Testis (tissue), 5 donors: ENCODE measurements at places on chromosomes 7 and 10.

GRCh38 chr10:63013755-63014154, 119.4 kb upstream of the NRBF2 start:
- no peak for DNase-seq

DNA sequence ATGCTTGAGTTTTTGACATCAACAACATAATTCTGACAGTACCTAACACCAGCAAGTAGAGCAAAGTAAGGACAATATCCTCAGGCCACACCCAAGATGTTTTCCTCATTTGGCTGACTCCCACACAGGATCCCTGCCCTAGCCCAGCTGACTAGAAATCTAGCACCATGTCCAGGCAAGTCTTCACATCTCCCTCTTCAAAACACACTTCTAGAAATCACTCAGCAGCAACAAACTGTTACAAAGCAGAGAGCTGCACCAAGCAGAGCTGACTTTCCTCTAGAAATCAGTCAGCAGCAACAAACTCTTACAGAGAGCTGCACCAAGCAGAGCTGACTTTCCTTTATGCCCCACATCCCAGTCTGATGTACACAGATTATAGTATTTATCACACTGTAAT, 7.7 kb downstream of the TMEM168 start:
- no peak for DNase-seq

DNA sequence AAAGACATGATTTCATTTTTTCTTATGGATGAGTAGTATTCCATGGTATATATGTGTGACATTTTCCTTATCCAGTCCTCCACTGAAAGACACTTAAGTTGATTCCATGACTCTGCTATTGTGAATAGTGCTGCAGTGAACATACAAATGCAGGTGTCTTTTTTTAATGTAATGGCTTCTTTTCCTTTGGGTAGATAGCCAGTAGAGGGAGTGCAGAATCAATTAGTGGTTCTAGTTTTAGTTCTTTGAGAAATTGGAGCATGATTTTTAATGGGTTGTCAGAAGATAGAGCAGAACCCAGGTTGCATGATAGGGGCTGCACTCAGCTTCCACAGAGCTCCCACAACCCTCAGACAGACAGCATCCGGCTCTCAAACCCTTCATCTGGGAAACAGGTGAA, 152.9 kb upstream of the PLXDC2 start:
- no peak for DNase-seq

DNA sequence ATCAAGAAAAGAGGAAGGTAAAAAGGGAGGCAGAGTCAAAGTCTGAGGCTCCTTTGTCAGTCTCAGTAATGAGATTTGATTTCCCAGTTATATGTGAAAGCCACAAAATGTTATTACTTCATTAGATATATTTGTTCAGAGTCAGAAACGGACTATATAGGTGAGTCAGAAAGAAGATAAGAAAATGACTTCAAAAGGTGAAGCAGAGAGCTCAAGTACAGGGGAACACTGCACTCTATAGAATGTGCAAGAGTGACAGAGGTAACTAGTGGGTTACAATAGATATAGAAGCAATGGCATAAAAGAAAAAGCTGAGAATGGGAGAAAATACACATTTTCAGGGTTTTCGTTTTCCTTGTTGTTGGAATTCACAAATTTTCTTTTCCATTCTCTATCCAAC, 43.3 kb downstream of the DGKB start:
- no peak for DNase-seq

DNA sequence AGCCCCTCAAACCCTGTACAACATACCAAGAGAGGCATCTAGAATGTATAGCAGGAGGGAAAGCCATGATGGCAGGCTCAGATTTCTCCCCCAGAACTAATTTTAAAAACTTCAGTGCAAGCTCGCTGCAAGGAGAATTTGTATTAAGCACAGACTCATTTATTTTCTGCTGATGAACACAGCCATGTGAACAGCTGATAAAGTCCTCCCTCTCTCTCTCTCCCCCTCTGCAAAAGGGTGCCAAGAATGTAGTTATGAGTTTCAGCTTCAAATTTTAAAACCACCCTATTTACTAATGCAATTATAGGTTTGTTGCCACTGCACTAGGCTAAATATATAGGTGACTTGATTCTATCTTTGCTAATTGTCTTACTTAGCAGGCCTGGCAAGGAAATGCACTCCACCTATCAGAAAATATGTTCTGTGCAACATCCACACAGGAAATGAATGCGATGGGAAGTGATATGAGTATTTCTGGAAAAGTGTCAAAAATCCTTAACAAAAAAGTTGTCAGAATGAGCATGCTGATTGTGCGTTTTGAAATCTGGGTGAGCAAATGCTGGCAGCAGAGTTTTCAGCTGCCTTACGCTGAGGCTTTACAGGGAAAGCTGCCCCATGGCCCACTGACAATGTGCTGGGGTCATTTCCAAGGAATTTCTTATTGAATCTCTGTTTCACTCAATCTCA, 43.4 kb upstream of the GHITM start:
- no peak for DNase-seq

GRCh38 chr10:33484787-33485186, 150.3 kb upstream of the NRP1 start:
- no peak for DNase-seq

DNA sequence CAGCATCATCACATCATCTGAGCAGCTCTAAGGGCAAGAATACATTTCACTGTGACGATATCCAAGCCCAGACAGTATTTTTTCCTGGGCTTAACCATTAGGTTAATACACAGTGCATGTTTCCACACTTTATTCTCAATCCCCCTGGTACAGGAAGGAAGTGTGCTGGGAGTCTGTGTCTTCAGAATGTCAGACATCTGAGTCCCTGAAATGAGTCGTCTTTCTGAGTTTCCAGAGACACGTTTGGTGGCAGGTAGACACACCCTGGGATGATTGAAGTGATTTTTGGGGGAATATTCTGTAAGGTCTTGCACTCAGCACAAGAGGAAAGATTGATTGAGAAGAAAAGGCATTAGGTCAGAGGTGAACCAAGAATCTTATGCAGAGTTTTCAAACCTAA, 13.1 kb upstream of the SHH start:
- no peak for DNase-seq

DNA sequence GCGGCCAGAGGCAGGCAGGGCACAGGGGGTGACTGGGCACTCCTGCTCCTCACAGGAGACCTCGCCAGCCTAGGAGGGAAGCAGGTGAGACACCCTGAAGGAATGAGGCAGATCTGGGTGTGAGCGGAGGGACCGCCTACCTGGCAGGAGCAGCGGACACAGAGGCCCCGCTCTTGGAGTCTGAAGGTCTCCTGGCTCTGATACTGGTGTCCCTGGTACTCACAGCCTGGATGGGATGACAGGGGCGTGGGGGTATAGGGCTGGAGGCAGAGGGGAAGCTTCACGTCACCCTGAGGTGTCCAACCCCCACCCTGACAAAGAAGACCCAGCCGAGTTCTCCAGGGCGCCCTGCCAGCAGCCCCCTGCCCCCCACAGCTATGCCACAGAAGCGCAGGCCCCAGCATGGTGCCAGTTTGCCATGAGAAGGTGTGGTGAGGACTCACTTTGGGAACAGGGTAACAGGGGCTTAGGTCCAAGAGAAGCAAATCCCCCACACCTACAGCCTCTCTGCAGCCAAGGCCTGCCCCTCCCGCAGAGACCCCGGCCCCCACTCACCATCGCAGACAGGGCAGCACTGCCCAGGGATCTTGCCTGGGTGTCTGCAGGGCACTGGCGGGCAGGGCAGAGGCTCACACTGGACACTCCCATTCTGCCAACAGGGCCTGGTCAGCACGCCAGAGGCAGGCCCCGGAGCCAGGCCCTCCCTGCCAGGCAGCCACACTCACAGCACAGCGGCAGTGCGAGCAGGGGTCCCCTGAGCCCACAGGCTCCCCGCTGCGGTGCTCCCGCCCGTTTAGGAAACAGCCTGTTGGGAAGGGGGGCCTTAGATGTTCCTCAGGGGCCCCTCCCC, 17.0 kb downstream of the KCP start:
- no peak for DNase-seq

DNA sequence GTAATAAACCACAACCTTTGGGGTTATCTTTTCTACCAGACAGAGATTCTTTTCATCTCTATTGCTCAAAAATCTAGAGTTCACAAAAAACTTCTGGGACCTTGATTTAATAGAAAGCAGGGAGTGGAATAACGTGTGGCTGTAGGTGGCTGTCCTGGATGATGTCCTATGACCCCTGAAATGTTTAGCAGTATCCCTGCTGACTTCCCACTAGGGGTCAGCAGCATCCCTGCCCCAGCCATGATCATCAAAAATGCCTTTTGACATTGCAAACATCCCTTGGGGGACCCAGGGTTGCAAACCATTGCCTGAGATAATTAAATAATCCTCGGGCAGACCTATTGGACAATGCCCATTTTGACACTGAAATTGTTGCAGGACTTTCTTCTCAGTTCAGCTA, 177.1 kb downstream of the USP6NL start:
- DNase-seq, result no peak

- no peak for DNase-seq
These were observed 77.4 kb downstream of the TAF3 start for GRCh38 chr10:7895699-7896090.

GRCh38 chr7:94088560-94088959, 84.4 kb upstream of the BET1 start:
- DNase-seq, result no peak

DNA sequence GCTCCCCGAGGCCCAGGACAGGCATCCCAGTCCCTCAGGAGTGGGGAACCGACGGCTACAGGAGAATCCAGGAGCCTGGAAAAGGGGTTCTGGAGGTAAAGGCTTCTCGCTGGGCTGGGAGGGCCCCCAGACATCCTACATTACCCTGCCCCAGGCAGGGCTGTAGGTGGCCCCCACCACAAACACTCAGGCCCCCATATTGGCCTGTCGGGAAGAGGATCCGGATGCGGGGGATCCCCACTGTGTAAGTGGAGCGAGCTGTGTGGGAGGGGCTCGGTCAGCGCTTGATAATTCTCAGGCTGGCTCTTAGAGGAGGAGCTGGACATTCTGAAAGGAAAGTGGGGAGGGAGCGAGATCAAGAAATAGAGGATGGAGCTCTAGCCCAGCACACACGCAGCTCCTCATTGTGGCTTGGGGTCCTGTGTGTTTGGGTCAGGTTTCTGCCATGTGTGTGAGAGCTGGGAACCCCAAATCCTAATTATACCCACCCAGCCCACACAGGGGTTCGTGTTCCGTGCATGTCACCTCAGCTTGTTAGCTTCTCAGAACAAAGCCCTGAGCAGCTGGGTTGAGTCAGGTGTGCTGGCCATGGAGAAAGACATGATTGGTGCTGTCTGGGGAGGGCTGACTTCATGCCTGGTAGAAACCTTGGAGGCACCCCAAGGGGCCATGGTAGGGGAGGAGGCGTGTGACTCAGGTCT, 49.4 kb downstream of the ZNF467 start:
- DNase-seq, result no peak

GRCh38 chr7:13259930-13260329, 572.5 kb downstream of the ARL4A start:
- no peak for DNase-seq

DNA sequence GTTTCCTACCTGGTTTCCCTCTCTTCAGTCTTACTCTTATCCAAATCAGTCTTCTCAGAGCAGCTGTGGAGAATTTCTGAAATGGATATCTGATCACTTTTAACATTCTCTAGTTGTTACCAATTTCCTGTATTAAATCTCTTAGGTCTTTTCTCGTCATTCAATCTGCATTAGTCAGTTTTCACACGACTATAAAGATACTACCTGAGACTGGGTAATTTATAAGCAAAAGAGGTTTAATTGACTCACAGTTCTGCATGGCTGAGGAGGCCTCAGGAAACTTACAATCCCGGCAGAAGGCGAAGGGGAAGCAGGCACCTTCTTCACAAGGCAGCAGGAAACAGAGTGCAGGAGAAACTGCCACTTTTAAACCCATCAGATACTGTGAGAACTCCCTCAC, 444.8 kb downstream of the GATA3 start:
- DNase-seq, result no peak

- peak; percentile 29 for DNase-seq
These were observed 12.3 kb downstream of the SFXN3 start for GRCh38 chr10:101043363-101043707.

- no peak for DNase-seq
These were observed 7.1 kb downstream of the PI4K2A start for GRCh38 chr10:97647556-97647955.

DNA sequence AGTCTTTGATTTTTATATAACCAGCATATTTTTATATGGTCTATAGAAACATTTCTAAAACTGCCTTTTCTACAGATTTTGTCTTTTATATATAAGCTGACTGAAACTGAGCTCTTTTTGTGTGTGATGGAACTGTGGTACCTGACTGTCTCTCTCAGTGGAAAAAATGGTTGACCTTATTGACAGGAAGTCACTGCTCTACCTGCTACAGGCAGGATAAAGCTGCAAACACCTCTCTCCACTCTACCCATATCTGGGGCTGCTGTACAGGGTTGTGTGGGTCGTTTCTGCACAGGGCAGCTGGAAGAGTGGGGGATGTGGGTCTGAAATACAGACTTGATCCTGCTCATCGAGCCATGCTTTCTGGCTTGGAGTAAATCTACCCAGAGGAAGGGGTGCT, 48.5 kb downstream of the BBS9 start:
- no peak for DNase-seq

GRCh38 chr7:135341049-135341448, 107.4 kb downstream of the STRA8 start:
- DNase-seq, result no peak

- no peak for DNase-seq
These were observed 103.0 kb upstream of the YAE1 start for GRCh38 chr7:39463252-39463651.

GRCh38 chr7:76020031-76020714, 25.8 kb upstream of the TMEM120A start:
- peak; percentile 84 for DNase-seq

DNA sequence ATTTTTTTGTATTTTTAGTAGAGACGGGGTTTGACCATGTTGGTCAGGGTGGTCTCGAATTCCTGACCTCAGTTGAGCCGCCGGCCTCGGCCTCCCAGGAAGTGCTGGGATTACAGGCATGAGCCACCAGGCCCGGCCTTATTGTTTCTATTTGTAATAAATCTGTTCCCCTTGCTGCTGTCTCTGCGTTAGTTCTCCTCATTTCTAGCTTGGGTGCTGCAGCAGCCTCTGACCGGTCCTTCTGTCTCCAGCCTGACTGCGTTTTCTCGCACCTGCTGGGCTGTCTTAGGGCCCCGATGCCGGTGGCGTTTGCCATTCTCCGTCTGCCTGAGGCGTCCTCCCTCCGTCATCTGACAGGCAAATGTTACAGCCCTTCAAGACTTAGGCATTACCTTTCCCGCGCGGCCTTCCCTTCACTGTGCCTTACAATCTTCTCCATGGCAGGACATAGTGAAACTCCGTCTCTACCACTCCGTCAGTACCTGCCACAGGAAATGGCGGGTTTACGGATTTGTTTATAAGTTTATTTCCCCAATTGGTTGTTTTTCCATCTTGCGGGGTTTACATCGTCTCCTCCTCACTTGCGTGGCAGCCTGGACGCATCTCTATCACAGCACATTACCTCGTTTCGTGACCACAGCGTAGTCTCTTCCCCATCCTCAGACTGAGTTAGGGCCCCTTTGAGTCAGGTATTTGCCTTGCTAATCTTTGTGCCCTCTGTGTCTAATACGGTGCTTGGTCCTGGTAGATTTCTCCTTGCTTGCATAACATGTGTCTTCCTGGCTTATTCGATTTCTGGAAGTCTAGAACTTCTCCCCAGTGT, 2.3 kb upstream of the GIMAP8 start:
- DNase-seq, result no peak

GRCh38 chr7:129615018-129615417, 3.5 kb downstream of the NRF1 start:
- DNase-seq, result no peak

- no peak for DNase-seq
These were observed 37.2 kb downstream of the PIK3AP1 start for GRCh38 chr10:96683065-96683464.

GRCh38 chr7:128217030-128217805, 23.9 kb upstream of the LEP start:
- DNase-seq, result no peak

GRCh38 chr10:33057620-33058019, 99.6 kb upstream of the ITGB1 start:
- DNase-seq, result no peak
